Activated effector memory CD4-positive, alpha-beta T cell treated with anti-CD3 and anti-CD28 coated beads, Interleukin-2, amount 50 U/mL, for 16 hours (primary cell): ENCODE measurements at places on chromosomes 1 and 21.
A peak's percentile ranks its signal among the peaks of the same experiment; 100 is the strongest.

GRCh38 chr1:21518774-21519455 is 9.7 kb downstream of the ALPL start:
- DNase-seq, result no peak

- no peak for DNase-seq
Measured at GRCh38 chr1:232615306-232615800, 14.6 kb downstream of the SIPA1L2 start.

GRCh38 chr1:145751491-145752037 is 32.3 kb downstream of the CD160 start:
- DNase-seq, result no peak

GRCh38 chr1:154837034-154837671 is 32.9 kb downstream of the KCNN3 start:
- no peak for DNase-seq

GRCh38 chr1:89632657-89633247 is at the start of gene LRRC8C:
TSS of gene LRRC8C (plus strand) at chr1:89633120. CDS start at chr1:89686474, 53,354 bp downstream.
- DNase-seq, result peak; percentile 95
